ENCODE measurements at places on chromosomes 2 and 18. TPM values are rescaled to one million over a fixed set of nuclear protein-coding genes. Genes with fewer than 3 reads are reported as not detected.
A peak's percentile ranks its signal among the peaks of the same experiment; 100 is the strongest.

- no peak for DNase-seq
These were observed 422.2 kb upstream of the POU3F3 start for GRCh38 chr2:104431701-104432121.

- no peak for DNase-seq
These were observed 55.3 kb upstream of the FZD7 start for GRCh38 chr2:201978333-201978732.

GRCh38 chr2:165746501-165746900 is 47.5 kb downstream of the GALNT3 start:
- DNase-seq, result no peak

DNA sequence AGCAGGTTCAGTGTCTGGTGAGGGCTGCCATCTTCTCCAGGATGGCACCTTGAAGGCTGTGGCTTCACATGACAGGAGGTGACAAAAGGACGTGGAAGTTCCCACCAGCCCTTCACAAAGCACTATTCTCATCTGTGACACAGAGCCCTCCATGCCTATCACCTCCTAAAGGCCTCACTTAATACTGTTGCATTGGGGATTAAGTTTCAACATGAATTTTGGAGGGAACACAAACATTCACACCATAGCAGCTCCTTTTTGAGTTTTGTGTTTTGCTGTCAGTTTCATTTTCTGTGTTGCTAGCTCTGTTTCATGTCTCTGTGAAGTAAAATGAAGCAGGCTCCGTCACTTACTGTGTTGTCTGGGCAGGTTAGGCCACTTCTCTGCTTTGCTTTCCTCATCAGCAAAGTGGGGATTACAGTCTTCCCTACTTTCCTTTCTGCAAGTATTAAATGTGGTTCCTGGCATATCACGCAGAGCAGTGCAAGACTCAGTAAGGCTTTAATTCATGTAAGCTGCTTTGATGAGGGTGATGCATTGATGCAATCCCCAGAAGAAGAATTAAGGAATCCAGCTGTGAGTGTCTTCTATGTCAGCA is 31.6 kb downstream of the LIMS1 start:
- no peak for DNase-seq

GRCh38 chr2:158928965-158929364 is 39.5 kb upstream of the TANC1 start:
- no peak for DNase-seq

DNA sequence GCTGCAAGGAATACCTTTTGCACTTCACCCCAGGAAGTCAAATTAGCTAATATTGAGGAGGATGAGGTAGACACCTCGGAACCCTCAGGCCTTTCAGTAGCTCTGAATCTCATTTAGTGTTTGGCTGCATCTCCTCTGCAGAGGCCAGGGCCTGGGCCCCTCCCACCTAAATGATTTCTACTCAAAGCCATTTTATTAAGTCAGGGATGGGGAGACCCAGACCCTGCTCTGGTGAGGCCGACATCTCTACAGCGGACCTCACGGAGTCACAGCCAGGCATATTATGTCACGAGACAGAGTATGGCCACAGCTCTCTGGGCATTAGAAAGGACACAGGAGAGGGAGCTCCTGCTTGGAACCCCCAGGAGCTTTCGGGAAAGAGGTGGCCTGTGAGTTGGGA is 305.5 kb downstream of the ALK start:
- DNase-seq, result no peak

DNA sequence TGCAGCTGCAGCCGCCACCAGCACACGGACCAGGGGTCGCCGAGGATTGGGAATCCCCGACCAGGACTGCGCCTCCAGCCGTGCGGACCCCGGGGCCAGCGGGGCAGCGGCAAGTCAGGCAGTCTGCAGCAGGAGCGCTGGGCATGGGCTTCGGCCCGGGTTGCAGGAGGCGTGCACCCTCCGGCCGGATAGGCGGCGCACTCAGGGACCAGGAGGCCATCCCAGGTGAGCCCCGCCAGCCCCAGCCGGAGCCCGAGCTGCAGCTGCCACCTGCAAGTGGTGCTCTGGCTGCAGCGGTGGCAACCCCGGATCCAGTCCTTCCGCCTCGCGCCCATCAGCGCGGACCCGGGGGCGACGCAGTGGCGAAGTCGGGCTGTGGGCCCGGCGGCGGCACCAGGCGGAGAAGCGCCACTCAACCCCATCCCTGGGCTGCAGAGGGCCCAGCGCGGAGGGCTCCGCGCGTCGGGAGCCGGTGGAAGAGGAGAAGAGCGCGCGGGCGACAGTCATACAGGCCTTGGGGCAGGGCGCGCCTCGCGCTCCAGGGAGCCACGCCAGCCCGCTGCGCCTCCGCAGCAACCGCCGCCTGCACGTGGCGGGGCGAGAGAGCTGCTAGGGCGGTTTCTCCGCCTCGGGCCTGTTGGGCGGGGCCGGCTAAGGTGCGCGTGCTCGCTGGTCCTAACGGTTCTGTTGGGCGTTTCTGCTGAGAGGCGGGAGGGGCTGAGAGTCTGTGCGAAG is 73.8 kb downstream of the RPIA start:
- peak; percentile 43 for DNase-seq

CCDC148 gene
- not detected for total RNA-seq

DNA sequence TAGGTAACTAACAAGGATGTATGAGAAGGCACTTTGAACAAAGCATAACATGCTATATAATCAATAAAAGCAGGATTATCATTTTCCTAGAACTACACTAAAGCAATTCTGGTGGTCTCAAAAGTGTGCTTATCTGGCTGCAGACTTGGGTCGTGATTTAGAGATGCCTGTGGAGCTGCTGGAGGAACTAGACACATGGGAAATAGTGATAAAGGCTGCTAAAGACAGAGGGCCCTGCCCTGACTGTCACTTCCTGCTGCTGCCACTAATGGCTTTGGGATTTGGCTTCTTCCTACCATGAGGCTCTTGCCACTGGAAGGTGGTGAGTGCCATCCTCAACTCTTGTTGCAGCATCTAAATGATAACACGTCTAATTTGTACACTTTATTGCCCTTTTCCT is 22.5 kb downstream of the TMEM178A start:
- DNase-seq, result no peak

C2orf80 gene
- not detected for total RNA-seq

DNA sequence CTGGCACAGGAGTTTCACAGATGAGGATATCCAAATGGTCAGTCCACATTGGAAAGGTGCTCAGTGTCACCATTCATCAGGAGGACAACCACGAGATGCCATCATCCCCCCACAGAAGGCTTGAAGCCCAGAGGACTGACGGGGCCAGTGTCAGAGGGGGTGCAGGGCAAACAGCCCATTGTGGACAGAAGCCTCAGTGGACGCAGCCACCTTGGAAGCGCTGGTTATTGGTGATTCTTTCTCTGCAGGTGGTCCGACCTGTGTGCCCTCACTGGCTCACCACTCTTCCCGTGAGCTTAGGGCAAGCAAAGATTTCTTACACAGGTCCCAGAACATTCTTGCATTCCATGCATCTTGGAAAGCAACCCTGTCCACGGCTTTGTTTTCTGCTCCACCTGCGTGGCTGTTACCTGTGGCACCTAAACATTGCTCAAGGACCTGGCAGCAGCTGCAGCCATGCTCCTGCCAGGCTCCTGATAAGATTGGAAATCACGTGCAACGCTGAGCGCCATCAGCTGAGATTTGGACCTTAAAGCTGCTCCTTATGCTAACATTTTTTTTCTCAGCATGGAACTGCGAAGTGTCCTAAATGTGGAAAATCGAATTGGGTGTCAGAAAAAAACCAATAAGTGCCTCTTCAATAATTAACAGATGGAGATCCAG is 110.9 kb upstream of the CTDP1 start:
- no peak for DNase-seq

- DNase-seq, result no peak
These were observed 29.6 kb downstream of the IGFBP5 start for GRCh38 chr2:216665717-216666116.

DNA sequence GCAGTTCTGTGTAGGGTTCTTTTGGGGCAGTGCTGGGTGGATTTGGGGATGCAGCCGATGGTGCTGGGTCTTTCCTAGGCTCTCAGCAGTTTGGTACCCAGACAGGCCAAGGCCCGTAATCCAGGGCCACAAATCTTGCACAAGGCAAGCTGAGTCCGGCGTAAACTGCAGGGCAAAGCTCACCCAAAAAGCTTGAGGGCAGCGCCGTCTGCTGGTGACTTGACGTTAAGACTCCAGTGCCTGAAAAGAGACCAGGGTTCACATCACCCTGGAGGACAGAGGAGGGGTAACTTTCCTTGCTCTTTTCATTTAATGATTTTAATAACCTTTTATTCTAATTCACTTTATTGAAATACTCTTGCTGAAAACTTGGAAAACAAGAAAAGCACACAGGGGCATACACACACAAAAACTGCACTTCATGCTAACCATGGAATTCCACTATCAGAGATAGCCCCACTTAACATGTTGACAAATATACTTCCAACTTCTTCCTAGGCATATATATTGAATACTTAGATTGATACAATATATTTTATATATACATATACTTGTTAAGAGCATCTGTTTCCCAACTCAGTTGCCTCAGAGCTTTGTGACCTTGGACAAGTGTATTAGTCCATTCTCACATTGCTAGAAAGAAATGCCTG is 38.9 kb downstream of the CNGA3 start:
- DNase-seq, result peak; percentile 61
